HFFc6 (cell line): ENCODE measurements at places on chromosomes 5 and 9.

DNA sequence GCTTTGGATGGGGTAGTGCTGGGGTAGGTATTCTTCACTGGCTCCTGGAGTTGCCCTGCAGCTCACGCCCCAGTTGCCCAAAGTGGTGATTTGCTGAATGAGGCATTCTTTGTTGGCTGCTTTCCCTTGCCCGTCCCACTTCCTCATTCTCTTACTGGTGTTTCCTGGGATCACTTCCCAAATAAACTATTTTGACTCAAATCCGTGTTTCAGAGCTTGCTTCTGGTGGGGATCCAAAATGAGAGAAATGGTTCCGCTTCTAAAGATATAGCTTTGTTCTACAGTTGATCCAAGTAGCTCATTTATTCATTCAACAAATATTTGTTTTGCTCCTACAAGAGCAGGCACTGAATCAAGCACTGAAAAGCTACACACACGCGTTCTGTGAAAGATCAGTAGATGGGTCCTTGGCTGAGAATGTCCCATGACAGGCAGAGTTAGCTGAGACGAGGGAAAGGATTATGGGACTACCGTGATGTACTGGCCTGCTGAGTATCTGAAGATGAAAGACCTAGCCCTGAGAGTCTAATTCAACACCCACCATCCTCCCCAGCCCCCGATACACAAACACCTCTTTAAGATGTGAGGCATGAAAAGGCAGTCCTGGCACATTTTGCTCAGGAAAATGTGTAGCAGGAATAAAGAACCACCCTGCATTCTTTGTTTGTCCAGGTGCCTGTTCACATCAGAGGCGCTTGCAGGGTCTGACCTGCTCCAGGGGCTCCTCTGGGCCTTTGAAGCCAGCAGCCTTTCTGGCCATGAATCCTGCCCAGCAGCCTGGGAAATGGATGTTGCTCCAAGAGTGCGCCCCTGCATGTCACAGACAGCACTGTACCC is 143.1 kb upstream of the RANBP3L start:
- no peak for DNase-seq

GRCh38 chr9:123299558-123300126 is 31.3 kb upstream of the STRBP start:
- no peak for DNase-seq

DNA sequence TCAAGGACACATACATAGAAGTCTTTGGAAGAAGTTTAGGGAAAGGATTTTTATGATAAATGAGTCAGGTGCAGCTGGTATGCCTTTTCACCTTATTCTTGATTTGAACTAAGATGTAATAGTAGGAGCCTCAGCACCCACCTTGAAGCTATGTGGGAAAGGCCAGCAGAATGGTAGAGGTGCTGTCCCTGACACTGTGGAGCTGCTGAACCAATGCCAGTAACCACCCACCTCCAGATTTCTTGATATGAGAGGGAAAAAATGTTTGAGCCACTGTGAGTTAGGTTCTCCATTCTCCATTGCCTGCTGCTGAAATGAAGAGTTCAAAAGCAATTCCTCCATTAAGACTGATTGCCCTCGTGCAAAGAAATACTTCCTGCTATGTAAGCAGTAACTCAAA is 12.2 kb upstream of the HMGCR start:
- no peak for DNase-seq

DNA sequence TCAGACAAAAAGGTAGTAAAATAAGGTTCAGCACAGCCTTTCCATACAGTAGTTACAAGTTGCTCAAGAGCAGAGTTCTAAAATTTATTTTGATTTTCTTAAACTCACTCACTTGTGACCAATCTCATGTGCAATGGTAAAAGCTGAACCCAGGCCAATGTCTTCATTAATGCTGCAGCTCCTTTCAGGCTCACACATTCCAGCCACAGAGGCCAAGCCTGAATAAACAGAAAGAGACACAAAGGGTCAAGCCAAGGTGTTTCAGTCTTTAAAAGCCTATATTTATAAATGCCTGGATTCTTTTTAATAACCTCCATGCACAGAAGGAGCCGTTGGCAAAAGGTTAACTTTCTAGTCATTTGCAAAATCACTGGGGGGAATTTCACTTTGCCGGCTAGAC is 152.5 kb downstream of the ADAMTS6 start:
- DNase-seq: no peak

- DNase-seq: no peak
Observed at GRCh38 chr9:87338088-87338989, 159.3 kb upstream of the DAPK1 start.

DNA sequence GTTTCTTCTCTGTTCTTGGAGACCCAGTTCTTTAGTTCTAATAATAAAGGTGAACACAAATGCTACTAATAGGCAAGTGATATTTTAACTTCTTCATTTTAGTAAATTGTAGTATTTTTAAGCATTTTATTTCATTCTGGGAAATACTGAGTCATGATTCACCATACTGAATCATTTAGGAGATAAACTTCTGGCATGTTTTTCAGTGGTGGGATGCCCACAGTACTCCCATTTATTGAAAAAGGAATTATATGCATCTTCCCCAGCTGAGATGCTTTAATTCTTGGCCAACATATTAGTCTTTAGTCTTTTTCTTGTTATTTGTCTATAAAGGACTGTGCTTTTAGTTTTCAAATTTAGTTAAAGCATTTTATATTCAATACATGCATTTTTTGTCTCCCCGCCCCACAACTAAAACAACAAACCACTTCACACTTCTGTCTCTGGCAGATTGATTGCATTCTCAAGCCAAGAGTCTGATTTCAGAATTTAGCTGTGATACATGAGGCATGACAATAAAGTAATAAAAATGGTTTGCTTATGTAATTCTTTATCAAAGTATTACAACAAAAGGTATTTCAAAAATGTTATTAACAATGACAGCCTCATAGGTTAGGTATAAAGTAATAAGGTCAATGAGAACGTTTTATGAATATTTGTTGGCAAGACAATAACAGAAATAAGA is 125.2 kb upstream of the CDH18 start:
- DNase-seq: no peak

DNA sequence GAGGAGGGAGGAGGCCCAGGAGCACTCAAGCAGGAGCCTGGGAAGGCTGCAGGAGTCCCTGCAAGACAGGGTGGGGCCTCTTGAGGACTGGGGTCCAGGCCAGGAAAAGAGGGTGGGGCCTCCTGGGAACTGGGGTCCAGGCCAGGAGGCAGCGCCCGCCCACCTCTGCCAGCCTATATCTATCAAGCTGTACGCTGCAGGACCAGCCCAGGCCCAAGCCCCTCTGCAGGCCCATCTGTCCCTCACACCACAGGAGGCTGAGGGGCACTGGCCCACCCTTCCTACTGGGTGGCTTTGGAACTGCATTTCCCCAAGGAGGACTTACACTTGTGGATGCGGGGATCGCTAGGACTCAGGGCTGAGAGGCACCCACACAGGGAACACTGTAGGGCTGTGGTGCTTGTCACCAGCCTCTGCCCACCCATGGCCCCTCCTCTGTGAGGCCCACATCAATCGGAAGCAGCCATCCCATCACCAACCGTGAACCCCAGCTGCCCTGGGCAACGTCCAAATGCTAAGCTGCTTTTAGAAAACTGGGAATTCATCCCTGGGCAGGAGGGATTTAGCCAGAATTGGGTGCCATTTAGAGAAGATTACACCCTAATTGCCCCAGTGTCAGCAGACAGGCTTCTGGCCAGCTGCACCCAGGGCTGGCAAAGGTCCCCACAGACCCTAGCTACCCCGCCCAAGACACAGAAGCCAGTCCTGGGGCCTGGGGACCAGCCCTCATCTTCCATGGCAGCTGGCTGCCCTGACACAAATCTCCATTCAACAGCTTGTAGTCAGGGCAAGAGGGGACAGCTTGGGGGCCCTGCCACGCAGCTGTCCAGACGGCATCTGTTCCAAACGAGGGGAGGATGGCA is 15.3 kb downstream of the BICD2 start:
- DNase-seq: no peak
